ENCODE measurements at places on chromosomes 2 and 18.

GRCh38 chr2:176976736-176977685 lies 235.6 kb upstream of the HNRNPA3 start:
- no peak for DNase-seq

- DNase-seq = no peak
Observed at GRCh38 chr2:9972621-9973479, 21.4 kb downstream of the GRHL1 start.

DNA sequence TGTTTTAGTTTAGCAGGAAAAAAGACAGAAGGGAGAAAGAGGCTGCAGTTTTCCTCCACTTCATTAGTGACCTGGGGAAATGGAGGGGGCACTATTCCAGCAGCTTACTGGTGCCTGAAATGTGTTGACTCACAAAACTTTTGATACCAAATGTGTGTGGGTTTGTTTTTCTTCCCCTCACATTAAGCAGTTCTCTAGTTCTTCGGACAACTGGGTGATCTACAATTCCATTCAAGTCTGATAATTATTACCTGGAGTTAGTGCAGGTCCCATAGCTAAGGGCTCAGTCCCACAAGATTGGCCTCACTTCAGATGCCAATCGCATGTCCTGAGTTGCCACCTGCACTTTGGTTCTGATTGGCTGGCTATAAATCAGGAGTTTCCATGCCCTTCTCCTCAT lies 28.4 kb downstream of the PMAIP1 start:
- DNase-seq = no peak

DNA sequence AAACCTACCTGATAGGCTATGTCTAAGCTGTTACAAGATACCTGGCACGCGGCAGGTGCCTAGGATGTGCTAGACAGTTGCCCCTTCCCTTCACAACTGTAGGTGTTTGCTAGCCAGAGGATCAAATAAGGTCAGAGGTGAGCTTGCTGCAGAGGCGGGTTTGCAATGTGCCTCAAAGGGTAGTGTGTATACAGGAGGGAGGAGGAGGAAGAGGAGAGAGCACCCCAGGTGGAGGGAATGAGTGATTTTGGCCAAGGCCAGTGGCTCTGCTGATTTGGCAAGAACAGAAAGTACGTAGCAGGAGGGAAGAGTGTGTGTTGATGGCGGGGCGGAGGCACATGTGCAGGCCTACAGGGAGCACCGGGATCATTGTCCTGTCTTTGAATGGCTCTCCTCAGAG lies 236.5 kb downstream of the HAUS1 start:
- DNase-seq = peak; percentile 59

GRCh38 chr2:147045113-147045512 lies 799.7 kb upstream of the ACVR2A start:
- DNase-seq = no peak

- no peak for DNase-seq
Observed at GRCh38 chr2:241156971-241157441, 6.7 kb downstream of the PPP1R7 start.

- no peak for DNase-seq
Observed at GRCh38 chr2:118816669-118817068, 30.8 kb downstream of the EN1 start.

DNA sequence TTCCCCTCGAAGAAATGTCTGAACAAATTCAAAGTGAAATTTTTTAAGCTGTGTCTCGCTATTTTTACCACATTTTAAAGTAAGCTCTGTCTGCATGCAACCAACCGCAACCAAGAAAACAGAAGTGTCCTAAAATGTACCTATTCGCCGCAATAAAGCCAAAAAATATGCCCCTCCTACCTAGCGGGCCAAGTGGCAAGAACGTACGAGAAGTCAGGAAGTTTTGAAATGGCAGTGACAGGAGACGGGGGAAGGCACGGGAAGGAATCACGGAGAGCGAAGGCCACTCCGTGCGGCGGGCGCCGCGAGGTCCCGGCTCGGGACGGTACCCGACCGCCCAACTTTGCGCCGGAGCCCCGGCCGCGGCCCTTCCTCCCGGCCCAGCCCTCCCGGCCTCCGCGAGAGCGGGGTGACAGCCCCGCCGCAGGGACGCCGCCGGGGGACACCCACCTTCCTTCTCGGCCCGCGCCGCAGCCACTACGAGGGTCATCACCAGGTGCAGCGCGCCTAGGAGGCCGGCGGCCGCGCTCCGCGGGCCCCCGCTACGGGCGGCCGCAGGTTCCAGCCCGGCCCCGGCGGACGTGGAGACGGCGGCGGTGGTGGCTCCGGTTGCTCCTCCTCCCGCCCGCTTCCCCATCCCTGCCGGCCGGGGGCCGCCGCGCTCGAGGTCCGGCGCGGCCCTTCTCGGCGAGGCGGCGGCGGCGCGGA lies 568 bp downstream of the TMEM131 start:
- DNase-seq = no peak

GRCh38 chr18:12154361-12154760 lies 60.7 kb downstream of the ANKRD62 start:
- no peak for DNase-seq

GRCh38 chr18:61596296-61596695 lies 263.1 kb downstream of the CDH20 start:
- no peak for DNase-seq

DNA sequence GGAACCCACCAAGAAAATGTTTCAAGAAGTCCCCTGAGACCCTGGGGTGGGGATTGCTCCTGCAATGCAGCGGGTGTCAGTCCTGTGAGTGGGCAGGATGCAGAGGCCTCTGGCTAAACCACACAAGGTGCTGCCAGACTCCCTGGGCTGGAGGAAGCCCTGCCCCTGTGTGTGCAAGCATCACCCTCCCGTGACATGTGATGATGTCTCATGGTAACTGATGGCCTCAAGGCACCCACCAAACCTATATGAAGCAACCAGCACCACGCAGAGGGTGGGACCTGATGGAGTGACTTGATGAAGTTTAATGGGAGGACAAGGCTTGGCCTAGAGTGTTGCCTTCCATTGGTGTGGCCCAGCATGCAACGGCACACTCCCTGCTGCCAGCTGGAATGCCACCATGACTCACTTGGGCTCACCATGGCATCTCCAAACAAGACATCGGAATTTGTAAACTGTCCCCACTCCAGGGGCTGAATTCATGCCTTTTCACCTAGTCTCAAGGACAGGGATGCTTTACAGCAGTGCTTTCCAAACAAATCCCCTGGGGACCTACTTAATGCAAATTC lies 8.7 kb upstream of the SLC14A1 start:
- DNase-seq = no peak

DNA sequence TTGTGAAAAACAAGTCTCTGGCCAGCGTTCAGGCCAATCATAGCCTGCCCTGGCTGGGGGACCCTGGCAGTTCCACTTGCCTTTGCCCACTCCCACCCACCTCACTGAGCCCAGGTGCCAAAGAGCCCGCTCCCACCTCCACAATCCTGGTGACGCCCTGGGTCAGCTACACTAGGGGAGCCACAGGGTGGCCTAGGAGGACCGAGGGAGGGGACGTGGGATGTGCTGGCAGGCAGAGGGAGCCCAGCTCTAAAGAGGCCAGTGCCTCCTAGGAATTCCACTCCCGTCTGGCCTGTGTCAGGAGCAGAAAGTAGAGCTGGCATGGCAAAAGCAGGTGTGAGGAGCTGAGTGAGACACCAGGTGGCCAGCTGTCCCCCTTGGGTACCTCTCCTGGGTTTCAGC lies 49.3 kb downstream of the TNS1 start:
- DNase-seq = no peak

DNA sequence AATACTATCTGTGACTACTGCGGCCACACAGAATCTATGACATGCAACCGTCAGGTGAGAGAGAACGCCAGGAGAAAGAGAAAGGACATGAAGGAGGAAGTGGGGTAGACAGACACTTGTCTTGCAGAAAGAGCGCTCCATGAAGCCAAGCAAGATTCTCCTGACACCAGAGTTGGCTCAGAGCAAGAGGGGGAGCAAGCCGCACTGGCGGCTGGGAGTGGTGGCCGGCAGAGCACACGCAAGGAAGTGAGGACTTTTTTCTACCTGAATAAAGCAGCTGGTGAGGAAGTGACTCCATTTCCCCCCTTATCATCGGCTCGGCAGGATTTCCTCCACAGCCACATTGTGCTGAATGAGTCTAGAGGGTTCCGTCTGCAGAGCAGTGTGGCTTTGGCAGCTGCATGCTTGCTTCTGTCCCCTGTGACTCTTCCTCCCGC lies 181.6 kb downstream of the BCL2 start:
- no peak for DNase-seq

DNA sequence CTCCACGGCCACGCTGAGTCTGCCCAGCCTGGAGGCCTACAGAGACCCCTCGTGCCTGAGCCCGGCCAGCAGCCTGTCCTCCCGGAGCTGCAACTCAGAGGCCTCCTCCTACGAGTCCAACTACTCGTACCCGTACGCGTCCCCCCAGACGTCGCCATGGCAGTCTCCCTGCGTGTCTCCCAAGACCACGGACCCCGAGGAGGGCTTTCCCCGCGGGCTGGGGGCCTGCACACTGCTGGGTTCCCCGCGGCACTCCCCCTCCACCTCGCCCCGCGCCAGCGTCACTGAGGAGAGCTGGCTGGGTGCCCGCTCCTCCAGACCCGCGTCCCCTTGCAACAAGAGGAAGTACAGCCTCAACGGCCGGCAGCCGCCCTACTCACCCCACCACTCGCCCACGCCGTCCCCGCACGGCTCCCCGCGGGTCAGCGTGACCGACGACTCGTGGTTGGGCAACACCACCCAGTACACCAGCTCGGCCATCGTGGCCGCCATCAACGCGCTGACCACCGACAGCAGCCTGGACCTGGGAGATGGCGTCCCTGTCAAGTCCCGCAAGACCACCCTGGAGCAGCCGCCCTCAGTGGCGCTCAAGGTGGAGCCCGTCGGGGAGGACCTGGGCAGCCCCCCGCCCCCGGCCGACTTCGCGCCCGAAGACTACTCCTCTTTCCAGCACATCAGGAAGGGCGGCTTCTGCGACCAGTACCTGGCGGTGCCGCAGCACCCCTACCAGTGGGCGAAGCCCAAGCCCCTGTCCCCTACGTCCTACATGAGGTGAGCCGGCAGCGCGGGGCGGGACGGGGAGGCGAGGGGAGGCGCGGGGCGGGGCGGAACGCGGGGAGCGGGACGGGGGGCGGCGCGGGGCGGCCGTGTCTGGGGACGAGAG lies 15.2 kb downstream of the NFATC1 start:
- no peak for DNase-seq

- no peak for DNase-seq
Observed at GRCh38 chr2:145412155-145412554, 892.2 kb upstream of the ZEB2 start.

DNA sequence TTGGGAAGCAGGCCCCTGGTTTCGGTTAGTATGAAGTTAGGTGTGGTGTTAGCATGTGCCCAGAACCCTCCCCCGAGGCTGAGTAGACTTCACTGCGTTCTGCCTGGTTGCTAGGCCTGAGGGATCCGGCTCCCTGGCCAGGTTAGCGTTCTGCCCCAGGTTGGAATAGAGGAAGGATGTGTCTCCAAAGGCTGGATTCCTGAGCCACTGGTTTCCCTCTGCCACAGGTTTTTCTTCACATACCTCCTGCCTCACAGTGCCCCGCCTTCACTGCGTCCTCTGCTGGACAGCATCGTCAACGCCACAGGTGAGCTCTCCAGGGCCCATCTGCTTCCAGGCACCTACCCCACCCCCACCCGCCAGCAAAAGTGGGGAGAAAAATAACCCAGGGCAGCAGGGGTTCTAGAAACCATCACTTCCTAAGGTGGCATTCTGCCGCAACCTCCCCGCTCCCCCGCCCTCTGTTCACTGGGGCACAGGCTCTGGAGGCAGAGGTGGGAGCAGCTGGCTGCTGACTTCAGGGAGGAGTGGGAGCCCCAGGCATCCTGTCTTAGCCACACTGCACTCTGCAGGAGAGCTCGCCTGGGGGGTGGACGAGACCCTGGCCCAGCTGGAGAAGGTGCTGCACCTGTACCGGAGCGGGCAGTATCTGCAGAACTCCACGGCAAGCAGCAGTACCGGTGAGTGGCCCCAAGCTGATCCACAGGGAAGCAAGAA lies 7.1 kb downstream of the PKDCC start:
- no peak for DNase-seq

- DNase-seq = no peak
Observed at GRCh38 chr2:147910990-147911473, 66.2 kb downstream of the ACVR2A start.

GRCh38 chr2:113755035-113755834 lies 1.2 kb downstream of the SLC35F5 start:
- no peak for DNase-seq

- DNase-seq = no peak
Observed at GRCh38 chr2:232898592-232899543, 28.8 kb downstream of the SNORC start.

- no peak for DNase-seq
Observed at GRCh38 chr2:8053216-8053615, 628.6 kb upstream of the ID2 start.

DNA sequence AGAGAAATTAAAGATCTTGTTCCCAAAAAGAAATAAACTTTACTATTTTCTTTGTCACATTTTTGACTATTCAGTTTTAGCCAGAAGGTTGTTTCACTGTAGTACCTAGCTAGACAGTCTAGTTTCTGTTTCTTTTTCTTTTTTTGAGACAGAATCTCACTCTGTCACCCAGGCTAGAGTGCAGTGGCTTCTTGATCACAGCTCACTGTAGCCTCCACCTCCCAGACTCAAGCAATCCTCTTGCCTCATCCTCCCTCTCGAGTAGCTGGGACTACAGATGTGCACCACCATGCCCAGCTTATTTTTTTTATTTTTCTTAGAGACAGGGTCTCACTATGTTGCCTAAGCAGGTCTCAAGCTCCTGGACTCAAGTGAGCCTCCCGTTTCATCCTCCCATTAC lies 2.2 kb downstream of the RBM45 start:
- no peak for DNase-seq

DNA sequence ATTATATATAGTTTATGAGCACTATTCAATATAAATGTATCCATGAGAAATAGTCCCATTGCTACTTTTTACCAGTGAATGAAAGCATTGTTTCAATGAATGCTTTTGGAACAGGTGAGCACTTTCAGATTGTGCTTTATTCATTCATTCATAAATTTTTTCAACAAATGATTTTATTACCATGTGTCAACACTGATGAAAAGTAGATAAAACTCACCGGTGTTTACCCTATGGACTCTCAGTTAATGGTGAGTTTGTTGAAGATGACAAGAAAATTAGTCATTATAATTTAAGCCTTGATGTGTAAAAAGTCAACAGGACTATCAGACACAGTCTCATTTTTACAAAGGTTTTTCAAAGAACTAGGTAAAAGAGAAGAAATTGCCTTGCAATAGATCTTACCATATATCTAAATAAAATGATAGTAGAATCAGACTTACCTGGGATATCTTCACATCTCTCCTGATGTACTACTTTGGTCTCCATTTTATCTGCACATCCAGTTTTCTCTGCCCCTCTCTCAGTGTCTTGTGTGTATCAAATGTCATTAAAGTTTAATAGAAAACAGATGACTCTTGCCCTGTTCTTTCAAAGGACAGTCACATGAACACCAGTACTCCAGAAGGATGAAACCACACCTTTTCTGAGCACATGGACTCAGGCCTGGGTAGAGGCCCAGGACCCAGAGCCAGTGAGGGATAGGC lies 325.3 kb upstream of the RND3 start:
- no peak for DNase-seq

GRCh38 chr18:35522130-35522959 lies 24.6 kb upstream of the INO80C start:
- DNase-seq = no peak

- no peak for DNase-seq
Observed at GRCh38 chr2:76940559-76940958, 581.6 kb downstream of the LRRTM4 start.

- no peak for DNase-seq
Observed at GRCh38 chr2:135373702-135374101, 157.3 kb downstream of the ZRANB3 start.
